Spinal cord (tissue), 10 donors: ENCODE measurements at places on chromosomes 12 and 14. TPM values are rescaled to one million over a fixed set of nuclear protein-coding genes. Genes with fewer than 3 reads are reported as not detected.

The RIMBP2 gene
- 11.4 TPM for total RNA-seq

The C1QL4 gene
- total RNA-seq, result 3.8 TPM

The TSPAN19 gene
- 1.1 TPM for total RNA-seq

The RHOJ gene
- total RNA-seq, result 18.6 TPM

The TOMM20L gene
- not detected for total RNA-seq
